ENCODE measurements at places on chromosomes 7 and 10.

- DNase-seq: no peak
These were observed 136.6 kb downstream of the ARID5B start for GRCh38 chr10:62037890-62038608.

DNA sequence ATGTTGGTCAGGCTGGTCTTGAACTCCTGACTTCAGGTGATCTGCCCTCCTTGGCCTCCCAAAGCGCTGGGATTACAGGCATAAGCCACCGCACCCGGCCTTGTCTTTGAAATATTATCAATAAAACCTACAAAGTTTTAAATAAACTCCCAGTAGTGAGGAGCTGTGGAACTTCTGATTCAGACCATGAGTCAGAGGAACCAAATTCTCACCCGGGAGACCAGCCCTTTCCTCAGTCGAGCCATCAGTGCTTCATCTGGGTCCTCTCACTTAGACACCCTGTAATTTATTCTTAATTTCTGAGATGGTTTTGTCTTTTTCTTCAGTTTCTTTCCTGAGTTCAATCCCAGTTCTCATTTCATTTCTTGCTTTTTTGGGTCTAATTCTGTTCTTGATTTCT is 68.6 kb downstream of the DYNC2I1 start:
- DNase-seq: no peak

GRCh38 chr10:52744057-52744805 is 28.4 kb downstream of the MBL2 start:
- DNase-seq: no peak

DNA sequence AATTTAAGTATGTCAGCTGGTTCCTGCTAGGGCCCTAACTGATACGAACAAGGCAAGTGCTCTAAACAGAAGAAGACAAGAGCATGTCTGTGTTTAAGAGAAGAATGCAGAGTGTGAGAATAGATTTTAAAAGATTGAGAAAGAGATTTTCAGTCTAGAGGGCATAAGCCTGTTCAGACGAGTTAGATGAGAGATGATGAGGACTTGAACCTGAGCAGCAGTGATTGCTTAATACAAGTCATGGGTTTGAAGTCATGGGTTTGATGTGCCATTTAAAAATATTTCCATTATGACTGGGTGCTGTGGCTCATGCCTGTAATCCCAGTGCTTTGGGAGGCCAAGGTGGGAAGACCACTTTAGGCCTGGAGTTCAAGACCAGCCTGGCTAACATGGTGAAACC is 108.9 kb upstream of the PLXDC2 start:
- DNase-seq: no peak
